NCI-H2081 (cell line): ENCODE measurements at places on chromosomes 13 and 19.
A peak's percentile ranks its signal among the peaks of the same experiment; 100 is the strongest.

DNA sequence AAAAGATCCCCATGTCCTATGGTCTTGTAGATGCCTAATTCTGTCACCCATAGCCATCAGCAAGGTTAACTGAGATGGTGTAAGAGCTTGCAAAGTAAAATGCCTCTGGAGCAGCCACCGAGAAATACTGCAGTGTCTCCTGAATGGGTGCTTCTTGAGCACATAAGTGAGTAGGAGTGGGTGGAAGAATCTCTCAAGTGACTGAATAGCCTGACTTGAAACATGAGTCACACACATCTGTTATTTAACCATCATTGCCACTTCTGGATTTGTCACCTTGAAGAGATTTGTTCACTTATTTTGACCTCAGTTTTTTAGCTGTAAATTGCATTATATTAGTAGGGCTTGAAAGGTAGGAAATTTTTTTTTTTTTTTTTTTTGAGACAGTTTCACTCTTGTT lies 2.3 kb downstream of the ZNF714 start:
- no peak for DNase-seq

- DNase-seq = no peak
Observed at GRCh38 chr19:20278342-20278741, 111.3 kb downstream of the ZNF486 start.

GRCh38 chr19:18349524-18350128 lies 9.2 kb downstream of the PGPEP1 start:
- DNase-seq = peak; percentile 41

DNA sequence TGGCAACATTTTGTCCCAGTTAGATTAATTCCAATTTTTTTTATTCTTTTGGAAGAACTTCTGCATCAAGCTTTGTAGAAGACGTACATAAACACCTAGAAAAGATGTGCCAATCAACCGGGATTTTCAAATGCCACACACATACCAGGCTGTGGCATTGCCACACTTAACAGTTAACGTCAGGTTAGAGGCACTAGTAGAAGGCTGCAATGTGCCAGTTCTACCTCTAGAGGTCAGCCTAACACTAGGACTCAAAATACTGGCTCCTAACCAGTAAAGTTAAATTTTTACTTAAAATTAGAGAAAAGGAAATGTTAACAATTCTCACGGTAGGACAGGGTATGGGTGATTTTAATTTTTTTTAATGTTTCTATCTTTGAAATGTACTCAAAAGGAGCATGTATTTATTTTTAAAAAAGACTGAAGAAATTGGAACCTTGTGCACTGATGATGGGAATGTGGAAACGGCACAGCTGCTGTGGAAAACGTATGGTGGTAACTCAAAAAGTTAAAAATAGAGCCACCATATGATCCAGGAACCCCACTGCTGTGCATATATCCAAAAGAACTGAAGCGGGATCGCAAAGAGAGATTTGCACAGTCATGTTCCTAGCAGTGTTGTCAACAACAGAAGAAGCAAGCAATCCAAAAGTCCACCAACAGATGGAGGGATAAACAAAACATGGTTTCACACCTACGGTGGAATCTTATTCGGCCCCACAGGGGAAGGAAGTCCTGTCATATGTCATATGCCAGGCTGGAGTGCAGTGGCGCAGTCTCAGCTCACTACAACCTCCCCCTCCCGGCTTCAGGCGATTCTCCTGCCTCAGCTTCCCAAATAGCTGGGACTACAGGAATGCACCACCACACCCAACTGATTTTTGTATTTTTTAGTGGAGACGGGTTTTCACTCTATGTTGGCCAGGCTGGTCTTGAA lies 30.3 kb downstream of the CRYL1 start:
- peak; percentile 44 for DNase-seq

- DNase-seq = peak; percentile 23
Observed at GRCh38 chr19:45477713-45478453, 10.1 kb downstream of the FOSB start.

DNA sequence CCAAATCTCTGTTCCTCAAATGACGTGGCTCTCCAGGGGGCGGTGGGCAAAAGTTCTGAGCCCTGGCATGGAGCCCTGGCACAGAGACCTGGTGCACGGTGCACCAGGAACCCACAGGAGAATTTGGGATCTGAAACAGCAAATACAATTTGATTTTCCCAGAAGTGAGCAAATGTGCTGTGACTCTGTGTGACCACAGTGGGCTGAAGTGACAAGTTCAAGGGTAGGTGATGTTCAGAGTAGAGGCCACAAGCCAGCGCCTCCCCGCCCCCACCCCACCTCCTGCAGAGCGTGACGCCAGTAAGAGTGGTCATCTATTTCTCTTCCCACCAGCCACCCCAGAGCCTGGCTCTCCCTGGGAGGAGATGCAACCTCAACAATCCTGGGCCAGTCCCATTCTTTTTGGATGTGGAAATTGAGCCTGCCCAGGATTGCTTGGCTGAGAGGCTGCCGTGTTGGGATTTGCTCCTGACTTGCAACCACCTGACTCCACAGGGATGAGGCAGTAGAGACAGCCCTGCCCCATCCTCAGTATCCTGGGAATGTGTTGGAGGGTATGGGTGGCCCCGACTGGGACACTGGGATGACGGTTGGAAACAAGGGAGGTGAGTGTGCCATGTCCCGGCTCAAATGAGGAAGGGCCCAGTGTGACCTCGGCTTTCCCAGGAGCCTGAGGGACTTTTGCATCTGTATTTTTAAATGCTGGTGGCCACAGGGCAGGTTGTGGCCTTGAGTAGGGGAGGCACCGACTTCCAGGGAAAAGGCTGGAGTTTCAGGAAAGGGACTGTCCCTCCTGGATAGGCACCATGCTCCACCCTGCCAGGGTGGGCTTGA lies 11.1 kb upstream of the BCL3 start:
- no peak for DNase-seq

DNA sequence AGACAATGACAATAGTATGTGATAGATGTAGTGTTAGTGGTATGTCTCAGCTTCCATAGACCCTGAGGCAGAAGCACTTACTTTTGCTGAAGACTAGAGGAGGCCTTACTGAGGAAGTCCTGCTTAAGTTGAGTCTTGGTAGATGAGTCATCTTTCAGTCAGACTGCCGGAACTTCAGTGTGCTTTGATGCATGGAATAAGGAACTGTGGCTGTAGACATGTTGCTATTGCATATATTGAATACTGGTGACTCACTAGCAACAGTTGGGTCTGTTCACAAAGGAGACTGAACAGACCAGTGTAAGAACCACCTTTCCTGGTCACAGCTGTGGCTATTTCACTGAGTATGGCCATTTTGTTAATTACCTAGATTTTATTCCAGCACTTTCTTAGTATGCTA lies 1000.6 kb downstream of the OLFM4 start:
- no peak for DNase-seq

DNA sequence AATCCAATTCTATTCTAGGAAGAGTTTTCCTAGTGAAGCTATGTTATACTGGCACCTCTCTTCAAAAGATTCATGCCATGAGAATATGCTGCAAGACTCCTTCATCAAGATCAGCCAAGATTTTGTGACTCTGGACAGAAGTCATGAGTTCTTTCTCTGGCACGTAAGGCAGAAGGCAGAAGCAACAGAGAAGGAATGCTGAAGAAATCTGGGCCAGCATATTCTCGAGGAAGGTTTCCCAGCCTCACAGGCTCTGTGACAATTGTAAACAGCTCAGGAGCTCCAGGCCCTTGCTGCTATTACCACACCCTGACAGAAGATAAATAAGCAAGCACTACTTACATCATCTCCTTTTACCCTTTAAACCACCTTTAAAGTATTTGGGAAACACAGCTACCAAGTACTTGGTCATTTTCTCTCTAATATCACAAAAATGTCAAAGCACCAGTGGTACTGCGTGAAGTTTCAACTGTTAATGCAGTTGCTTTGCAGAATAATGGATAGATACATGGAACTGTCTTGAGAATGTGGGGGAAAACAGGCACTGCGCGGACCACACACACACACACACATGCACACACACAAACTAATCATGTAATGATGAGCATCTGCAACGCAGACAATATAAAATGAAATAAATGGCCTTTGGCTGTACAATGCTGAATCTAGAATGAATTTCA lies 55.4 kb downstream of the INTS6 start:
- DNase-seq = no peak

DNA sequence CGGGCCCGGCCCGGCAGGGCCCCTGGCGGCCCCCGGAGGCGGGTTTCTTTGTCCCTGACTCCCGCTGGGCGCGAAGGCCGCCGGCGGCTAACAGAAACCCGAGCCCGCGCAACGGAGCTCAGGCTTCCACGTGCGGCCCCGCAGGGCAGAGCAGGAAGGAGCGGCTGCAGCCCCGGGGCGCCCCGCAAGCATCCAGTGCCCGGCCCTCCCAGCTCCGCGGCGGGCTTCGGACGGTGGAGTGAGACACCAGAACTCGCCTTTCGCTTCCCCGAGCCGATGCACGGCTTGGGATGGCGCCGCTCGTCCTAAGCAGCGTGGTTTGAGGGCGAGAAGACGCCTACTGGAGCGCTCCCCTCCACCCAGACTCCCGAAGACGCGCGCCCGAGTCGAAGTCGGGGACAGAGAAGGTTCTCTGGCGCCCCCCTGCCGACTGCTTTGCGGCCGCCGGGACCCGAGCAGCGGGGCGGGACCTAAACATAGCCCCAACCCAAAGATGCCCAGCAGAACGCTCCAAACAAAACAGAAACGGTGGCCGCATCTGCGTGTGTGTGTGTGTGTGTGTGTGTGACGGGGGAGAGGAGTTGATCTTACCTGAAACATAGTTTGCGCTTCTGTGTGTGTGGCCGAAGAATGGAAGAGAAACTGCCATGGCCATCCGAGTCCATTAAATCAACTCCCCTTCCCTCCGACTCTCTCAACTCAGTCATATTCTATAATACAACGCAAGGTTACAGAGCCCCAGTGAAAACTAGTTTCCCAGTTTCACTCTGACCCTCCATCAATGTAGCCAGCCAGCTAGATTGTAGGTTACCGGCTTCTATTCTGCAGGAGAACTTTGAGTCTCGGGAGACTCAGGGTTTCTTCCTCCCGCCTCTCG lies 629 bp upstream of the FGF9 start:
- peak; percentile 56 for DNase-seq

DNA sequence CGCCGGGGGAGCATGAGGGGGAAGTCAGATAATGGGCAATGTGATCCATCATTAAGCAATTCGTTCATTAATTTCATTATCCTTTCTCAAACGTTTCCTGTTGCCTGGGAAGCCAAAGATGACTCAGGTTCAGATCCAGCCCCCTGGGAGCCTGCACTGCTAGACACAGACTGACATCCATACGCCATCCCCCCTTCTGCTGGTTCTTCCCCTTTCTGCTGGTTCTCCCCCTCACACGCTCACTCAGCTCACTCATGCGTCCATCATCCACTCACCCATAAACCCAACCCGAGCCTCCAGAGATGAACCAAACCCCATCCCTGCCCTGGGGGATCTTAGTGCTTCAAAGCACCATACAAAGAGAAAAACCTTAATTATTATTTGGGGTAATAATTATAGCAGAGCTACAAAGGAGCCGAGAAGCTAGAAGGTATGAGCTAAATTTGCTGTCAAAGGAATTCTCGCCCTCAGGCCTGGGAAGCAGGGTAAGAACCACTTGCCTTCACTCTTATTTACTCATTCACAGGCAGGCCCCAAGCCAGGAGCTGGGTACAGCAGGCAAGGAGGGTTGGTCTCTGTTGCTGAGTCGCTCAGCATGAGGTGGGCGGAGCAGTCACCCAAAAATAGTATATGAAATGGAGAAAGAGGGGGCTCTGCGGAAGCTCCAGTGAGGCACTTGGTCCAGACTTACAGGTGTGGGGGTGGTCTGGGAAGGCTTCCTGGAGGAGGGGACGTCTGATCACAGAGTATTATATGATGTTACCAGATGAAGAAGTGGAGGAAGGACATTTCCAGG lies 7.0 kb upstream of the ZNF444 start:
- no peak for DNase-seq

- no peak for DNase-seq
Observed at GRCh38 chr13:110415669-110416068, 108.6 kb downstream of the COL4A2 start.
